ENCODE measurements at places on chromosomes 5 and 9.

DNA sequence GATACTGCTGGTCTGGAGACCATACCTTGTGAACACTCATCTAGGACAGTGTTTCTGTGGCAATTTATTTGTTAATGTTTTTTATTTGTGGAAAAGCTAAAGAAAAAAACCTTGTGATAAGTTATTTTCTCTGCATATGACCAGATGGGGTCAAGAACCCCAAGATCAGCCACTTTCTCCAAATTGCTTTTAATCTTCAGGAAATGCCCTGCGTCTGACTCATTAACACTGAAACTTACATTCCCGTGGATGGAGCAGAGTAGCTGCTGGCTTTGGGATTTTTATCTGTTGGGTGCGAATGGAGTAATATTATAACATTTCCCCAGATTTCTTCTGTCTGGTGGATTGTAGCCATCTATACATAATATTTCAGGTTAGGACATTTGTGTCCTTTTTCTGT is 444.5 kb downstream of the SH3GL2 start:
- DNase-seq: no peak

- DNase-seq: no peak
Measured at GRCh38 chr9:136019041-136019680, 58.0 kb upstream of the UBAC1 start.

DNA sequence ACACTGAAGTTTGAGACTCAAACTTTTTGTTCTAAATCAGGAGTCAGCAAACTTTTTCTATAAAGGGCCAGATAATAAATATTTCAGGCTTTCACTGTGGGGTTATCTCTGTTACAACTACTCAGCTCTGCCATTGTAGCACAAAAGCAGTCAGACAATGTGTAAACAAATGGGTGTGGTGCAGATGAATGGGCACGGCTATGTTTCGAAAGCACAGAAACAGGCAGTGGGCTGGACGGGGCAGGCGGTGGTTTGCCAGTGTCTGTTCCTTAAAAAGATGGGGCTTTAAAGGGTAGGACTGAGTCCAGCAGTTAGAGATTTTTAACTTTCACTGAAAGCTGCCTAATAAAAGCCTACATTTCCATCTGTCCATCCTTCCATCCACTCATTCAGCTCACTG is 48.9 kb downstream of the PFDN1 start:
- DNase-seq: no peak

- no peak for DNase-seq
Measured at GRCh38 chr9:112012026-112012902, 115.7 kb downstream of the UGCG start.

DNA sequence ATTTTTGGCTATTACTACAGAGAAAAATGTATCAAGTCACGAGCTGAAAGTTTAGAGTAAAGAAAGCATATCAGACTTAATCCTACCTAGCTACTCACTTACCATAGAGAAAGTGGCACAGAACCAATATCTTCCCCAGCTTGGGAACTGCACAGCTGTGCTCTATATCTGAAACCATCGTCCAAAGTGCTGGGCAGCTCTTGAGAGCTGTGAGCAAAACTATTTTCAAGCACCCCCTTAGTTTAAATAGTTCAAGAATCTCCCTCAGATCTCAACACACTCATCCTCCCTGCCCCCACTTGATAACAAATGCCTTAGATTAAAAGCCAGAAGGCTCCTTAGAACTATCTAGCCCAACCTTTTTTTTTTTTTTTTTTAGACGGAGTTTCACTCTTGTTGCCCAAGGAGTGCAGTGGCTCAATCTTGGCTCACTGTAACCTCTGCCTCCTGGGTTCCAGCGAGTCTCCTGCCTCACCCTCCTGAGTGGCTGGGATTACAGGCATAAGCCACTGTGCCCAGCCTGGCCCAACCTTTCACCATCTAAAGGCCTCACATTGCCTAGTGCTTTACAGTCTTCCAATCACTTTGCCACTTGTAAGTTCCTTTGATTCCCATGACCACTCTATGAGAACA is 94.2 kb upstream of the APC start:
- DNase-seq: no peak

DNA sequence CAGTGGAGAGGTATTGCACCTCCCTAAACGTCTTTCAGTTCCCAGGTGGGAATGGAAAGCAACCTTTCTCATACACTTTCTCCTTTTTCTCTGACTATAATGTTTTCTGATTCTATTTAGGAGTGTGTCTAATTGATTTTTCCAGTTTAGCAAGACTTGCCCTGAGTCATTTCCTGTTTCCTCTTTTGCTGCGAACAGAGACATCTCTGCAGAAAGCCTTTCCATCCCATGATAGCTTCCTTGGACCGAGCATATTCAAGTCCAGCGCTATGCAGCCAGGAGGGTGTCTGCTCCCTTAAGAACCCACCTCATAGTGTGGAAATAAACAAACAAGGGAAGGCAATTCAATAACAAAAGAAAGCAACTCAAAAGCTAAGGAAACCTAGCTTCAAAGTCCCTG is 60.0 kb upstream of the CDH6 start:
- DNase-seq: no peak

DNA sequence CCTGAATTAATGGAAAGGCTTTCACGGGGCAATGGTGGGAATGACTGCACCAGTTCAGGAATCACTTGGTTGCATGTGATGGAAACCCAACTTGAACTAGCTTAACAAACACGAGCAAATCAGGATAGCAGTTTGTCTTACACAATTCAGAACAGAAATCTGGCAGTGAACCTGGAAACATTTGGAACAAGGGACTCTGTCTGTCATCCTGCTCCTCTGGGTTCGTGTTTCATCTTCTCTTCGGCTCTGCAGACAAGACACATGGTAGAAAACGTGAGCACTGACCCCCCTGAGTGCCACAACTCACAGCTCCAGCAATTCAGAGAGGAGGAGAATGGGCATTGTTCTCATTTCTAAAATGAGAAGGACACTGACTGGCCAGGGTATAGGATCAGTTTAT is 218.1 kb upstream of the NREP start:
- no peak for DNase-seq

Data from neural progenitor cell (in vitro differentiated cells).